Hematopoietic multipotent progenitor cell treated with erythropoietin and hydrocortisone succinate and interleukin-3 and kit ligand, for 17 days (in vitro differentiated cells): ENCODE measurements at places on chromosomes 13 and 19.

- no peak for DNase-seq
Observed at GRCh38 chr13:26026211-26026610, 25.6 kb downstream of the SHISA2 start.

- no peak for DNase-seq
Observed at GRCh38 chr13:94878602-94879165, 166.3 kb upstream of the SOX21 start.

DNA sequence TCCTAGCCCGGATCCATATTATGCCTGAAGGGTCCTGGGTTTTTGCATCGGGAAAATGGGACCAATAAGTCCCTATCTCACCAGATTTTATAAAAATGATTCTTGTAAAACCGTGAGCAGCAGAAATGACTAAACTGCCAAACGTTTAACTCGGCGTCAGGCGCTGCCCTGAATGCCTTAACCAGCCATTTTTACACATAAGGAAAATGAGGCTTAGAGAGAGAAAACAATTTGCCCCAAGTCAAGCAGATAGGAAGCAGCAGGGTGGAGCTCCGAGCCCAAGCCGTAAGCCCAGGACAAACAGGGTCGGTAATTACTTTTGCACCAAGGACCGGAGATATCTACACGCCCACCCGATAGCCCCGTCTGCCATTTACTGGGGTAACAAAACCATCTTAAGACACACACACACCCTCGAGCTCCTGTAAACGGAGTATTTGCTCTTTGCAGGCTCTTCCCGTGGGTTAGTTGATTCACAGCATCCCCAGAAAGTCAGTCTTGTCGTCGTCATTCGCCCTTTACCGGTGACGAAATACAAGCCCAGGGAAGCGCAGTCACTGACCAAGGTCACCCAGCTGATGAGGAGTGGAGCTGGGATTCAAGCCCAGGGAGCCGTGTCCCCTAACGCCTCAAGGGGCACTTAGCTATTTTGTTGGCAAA lies 16.0 kb upstream of the MRI1 start:
- DNase-seq = peak; percentile 36

GRCh38 chr13:38538422-38538821 lies 148.5 kb upstream of the FREM2 start:
- no peak for DNase-seq

DNA sequence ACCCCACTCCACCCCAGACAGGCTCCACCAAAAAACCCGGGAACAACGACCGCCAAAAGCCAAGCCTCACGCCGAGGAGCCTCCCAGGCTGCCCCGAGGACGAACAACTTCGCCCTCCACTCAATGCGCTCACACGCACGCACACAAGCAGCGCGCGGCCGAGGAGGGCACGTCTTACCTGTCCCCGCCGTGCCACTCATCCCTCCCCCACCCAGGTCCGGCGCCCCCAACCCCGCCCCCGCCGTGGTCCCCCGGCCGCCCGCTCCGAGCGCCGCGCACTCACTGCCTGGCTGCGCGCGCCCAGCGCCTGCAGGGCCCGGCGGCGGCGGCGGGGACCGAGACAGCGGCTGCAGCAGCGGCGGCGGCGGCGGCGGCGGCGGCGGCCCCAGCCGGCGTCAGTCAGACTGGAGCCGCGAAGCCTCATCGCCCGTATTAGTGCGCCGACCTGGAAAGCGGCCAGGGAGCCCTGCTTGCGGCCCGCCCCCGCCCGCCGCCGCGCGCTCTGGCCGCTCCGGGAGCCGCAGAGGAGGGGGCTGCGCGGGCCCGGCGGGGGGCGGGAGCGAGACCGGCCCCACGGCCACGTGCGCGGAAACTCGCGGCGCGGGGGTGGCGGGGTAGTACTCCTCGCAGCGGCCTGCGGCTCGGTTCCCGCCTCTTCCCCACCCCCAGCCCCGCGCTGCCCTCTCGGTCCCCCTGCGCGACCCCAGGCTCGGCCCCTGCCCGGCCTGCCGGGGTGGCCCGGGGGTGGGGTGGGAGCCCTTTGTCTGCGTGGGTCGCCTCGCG lies at the start of gene SMAD9:
Gene SMAD9 (minus strand): TSS at position 406 of the 783 bp plus-strand sequence. CDS start 40,549 bp downstream, outside the sequence.
- no peak for DNase-seq

GRCh38 chr13:99178636-99179035 lies 22.0 kb upstream of the UBAC2 start:
- no peak for DNase-seq

GRCh38 chr19:52391135-52391534 lies 6.5 kb upstream of the ZNF528 start:
- DNase-seq = no peak

GRCh38 chr13:99981735-99982035 lies at the start of gene ZIC2:
TSS of gene ZIC2 (plus strand) at chr13:99981784. CDS start at chr13:99982065, 281 bp downstream.
- DNase-seq = no peak

DNA sequence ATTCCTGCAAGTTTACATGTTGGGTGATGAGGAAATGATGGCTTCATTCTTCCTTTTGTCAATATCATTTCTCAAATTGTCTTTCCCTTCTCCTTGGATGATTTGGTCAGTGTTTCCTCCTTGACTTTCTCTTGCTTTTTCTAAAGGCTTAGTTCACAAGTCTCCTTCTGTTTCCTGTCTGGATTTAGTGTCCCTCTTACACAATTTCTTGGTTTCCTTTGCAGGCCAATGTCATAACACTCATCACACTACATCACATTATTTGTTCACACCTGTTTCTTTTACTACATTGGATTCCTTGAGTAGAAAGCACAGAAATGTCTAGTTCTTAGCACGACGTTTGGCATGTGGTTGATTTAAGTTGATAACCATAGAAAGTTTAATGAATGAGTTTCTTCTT lies 490.7 kb downstream of the TDRD3 start:
- DNase-seq = no peak

DNA sequence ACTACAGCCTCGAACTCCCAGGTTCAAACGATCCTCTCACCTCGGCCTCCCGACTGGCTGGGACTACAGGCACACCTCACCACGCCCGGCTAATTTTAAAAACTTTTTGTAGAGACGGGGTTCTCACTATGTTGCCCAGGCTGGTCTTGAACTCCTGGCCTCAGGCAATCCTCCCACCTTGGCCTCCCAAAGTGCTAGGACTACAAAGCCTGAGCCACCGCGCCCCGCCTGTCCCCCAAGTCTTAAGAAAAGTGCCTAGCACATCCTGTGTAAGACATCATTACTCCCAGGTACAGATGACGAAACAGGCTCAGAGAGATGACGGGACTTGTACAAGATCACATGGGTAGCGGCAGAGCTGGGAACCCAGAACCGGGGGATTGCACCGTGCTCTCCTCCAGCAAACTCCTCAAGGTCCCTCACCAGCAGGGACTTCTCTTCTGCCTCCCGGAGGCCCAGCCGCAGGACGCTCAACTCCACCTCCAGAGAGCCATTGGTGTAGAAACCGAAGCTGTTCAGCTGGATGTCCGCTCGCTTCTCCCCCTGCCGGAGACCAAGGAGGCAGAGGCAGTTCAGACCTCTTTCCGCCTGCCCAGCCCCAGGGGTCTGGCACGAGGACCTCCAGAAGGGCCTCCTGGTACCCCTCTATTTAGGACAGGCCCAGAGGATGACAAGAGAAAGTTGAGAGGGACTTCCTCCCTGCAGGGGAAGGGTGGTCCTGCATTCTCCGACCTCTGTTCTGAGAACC lies 1.0 kb downstream of the GPR108 start:
- DNase-seq = peak; percentile 62
